ENCODE measurements at places on chromosomes 2 and 18.

DNA sequence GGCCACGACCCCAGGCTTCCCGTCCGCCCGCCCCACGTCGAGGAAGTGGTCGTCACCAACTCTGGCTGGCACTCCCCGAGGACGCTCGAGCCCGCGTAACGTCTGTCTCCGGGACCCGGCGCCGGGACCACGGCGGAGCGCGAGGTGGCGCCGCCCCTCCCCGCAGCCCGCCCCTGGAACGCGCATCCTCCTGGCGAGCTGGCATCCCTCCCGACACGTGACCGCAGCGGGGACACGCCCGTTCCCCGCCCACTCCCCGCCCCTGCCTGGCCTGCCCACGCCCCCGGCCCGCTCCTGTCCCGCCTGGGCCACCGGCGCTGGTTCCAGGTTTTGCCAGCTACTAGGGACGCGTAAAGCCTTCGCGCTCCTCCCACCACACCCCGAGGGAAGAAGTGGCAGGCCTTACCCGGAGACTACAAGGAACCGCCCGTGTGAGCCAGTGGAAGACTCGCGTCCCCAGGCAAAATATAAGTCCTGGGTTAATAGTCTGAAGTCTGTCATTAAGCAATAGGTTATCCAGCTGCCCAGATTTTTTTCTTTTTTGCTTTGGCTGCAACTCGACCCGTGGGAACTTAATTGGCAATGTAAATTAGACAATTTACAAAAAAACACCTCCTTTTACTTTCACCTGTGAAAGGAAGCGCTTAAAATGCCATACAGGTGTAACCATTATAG, at the start of gene OSBPL1A:
TSS of gene OSBPL1A (minus strand) at position 131 of the 675 bp plus-strand sequence. CDS start 20,291 bp downstream, outside the sequence.
- DNase-seq: peak; percentile 98

- DNase-seq: no peak
Measured at GRCh38 chr2:61055557-61055956, 10.1 kb upstream of the SANBR start.

GRCh38 chr2:109127556-109127955, 1.4 kb upstream of the SH3RF3 start:
- no peak for DNase-seq

DNA sequence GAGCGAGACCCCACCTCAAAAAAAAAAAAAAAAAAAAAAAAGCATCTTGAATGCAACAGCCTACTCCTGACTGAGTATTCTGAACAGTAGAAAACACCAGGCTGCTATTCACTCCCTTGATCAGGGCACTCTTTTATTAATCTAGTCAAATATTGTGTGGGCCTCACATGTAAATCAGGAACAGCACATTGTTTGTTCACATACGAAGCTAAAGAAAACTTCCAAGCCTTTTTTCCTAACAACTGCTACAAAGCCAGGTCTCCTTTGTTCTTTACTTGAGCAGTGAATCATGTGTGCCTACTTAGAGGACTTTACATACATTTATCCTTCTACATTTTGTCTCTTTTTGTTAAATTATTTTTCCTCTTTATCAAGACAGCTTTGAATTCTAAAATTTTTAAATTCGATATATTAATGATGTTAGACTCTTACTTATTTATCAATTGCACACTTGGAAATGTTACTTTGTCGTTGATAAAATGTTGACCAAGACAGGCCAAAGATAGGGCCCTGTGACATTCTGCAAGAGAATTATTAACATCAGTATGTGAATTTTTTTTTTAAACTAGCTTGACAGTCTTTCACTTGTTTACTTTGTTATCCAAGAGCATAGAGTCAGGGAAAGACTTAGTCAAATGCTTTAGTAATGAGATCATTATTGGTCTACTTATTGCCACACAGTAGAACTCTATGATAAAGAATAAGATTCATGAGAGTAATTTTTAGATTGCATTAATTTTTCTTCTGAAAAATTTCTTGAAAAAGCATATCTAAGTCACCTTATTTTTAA, 13.2 kb downstream of the SPATS2L start:
- DNase-seq: no peak

- no peak for DNase-seq
Measured at GRCh38 chr2:20674974-20675679, 8.2 kb downstream of the GDF7 start.

DNA sequence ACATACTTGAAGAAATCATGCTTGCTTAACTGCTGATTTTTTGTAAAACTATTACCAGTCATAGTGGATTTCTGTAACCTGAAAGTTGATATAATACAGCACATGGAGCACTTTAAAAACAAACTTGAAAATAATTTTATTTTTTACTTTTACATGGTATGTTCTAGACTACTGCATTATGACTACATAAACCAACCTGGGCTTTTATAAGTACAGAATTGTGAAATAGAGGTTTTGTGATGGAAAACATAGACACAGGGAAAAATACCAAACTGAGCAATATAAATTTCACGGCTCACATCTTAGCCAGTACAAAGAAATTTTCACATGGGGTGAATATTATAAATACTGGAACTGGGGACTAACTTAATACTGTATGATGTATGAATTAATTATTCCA, 59.3 kb upstream of the CTIF start:
- DNase-seq: no peak

DNA sequence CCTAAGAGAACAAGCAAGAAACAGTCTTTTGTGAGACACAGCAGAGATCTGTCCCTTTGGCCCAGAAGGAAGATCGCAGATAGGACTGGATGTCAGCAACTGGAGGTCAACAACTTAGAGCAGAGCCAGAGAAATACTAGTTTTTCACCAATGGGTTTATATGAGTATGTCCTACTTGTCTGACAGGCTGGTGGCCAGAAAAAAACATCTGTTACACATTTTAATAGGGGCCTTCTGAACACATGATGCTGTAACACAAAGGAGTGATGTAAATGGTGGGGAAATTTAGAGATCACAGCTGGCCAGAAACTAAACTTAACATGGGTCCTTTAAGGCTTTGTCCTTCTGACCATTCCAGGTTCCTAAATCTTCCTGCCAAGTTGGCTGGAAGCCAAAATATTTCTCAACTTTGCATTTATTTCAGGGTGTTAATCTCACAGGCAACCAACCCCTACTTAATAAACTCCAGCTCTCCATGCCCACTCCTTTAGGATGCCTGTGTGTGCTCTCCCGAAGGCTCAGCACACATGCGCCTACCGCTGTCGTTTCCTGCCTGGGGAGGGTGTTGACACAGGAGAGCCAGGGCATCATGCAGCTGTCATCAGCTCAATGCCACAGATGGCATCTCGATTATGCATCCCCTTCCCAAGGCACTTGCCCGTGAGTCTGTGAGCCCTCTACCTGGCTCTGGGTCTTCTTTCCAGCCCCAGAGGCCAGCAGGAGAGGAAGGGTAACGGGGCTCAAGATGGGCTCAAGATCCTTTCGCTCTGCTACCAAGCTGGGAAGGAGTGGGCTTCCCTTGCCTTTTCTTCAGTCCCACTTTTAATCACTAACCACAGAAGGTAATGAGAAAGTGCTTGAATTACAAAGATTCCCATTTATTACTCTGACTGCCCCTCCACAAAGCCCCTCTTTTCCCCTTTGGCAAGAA, 252.5 kb downstream of the ETAA1 start:
- no peak for DNase-seq

- no peak for DNase-seq
Measured at GRCh38 chr2:236665572-236666118, 96.0 kb downstream of the ACKR3 start.

DNA sequence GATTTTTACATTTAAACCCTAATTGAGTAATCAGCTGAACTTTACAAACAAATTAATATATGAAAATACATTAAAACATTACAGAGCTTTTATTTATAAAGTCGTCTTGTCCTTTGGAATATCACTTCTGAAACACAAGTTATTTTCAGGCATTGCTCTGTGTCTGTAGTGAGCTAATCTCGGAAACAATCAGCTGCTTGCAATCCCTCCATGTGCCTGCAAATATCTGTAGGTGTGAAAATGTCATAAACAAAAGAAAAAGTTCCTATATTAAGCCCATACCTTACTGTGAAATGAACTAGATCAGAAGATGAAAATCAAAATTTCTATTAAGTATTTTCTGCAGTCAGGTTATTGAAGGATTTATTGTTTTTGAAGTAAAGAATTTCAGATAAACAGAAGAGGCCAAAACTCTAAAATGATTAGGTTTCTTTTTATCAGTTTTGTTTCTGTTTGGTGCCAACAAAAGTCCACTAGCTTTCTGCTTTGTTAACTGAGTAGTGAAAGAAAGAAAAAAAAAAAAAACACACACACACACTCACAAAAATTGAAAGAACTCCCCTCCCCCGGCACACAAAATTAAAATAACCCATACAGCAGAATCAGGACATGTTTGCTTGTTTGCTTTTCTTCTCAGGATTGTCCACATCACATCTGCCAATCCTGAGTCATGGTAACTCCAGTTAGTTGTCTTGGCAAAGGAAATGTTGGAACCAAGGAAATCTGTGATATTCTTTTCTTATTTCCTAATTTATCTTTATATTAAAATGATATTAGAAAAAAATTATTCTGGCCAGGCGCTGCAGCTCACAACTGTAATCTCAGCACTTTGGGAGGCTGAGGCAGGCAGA, 627.0 kb upstream of the SLC39A10 start:
- DNase-seq: no peak

- DNase-seq: no peak
Measured at GRCh38 chr18:46310675-46311345, 206.6 kb downstream of the HAUS1 start.

GRCh38 chr2:98913916-98914712, 21.9 kb downstream of the CRACDL start:
- DNase-seq: no peak

- DNase-seq: no peak
Measured at GRCh38 chr2:199851883-199852282, 891 bp upstream of the FTCDNL1 start.

DNA sequence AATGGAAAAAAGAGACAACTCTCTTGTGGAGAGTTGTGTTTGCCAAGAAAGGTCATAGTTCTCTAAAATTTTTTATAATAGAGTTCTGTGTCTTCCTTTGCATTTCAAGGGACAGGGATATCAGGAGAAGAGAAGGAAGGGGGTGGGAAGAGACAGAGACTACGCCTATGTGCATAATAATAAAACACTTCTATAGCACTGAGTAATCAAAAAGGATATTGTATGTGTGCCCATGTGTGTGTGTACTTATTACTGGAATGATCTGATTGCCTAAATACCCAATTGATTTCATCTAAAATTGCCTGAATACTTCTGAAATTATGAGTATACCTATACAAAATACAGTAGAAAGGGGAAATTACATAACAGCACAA, 803.7 kb upstream of the ACVR2A start:
- no peak for DNase-seq

- no peak for DNase-seq
Measured at GRCh38 chr2:56099963-56100362, 83.8 kb upstream of the CCDC85A start.

DNA sequence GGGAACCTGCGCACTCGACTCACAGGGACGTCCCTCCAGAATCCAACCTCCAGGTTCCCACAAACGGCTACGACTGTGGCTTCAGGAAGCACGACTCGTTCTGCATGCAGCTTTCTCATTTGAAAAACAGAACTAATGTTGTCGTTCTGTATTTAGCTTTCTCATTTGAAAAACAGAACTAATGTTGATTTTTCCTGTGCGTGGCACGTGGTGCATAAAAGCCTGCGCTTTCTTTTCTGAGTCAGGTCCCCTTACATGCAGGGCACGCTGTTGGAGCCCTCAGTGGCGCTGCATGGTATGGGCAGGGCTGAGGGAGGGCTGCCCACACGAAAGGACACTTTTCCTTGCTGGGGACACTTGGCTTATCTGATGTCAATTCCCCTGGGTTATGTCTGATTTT, 124.3 kb downstream of the TMEM18 start:
- DNase-seq: no peak

DNA sequence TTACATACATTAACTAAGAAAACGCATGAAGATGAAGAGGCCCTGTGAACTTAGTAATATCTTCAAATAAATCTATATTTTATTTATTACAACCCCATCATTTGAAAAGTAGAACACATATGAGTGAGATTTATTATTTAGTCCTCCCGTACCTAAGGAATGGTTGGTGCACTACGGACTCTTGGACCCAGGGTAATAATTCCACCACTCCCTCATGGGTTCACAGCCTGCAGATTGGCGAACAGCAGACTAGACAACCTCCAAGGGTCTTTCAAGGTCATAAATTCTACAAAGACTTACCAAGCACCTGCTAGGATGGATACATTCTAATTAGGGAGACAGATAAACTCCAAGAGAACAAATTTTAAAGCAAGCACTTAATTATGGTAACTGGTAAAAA, 51.6 kb downstream of the GALNT14 start:
- no peak for DNase-seq

GRCh38 chr2:832635-833034, 118.0 kb upstream of the SNTG2 start:
- DNase-seq: no peak

DNA sequence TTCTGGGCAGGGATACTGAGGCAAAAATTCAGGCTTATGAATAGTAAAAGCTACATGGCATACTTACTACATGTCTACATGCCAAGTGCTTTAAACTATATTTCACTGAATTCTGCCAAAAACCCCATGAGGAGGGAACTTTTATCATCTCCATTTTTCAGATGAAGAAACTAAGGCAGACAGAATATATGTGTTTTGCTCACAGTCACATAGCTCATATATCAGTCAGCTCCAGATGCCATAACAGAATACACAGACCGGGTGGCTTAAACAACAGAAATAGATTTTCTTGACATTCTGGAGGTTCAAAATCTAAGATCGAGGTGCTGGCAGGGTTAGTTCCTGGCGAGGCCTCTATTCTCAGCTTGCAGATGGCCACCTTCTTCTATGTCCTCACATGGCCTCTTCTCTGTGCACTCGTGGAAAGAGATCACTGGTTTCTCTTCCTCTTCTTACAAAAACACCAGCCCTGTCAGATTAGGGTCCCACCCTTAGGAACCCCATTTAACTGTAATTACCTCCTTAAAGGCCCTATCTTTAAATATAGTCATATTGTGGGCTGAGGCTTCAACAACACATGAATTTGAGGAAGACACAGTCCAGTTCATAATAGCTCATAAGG, 27.1 kb upstream of the CREB1 start:
- no peak for DNase-seq

DNA sequence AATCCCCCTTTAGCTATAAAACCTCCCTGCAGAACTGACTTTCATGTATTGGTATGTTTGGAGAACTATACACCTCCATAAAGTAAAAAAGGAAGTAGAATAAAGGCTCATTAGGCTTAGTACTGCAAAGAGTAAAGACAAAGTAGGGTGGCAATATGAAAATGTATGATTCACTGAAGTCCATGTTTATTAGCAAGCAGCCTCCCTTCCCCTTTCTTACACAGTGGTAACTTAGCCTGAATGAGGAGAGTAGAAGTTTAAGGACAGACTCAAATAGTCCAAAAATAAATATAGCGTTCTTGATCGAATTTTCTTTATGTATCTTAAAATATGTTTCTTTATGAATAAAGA, 1.5 kb downstream of the ZNF804A start:
- DNase-seq: peak; percentile 23

DNA sequence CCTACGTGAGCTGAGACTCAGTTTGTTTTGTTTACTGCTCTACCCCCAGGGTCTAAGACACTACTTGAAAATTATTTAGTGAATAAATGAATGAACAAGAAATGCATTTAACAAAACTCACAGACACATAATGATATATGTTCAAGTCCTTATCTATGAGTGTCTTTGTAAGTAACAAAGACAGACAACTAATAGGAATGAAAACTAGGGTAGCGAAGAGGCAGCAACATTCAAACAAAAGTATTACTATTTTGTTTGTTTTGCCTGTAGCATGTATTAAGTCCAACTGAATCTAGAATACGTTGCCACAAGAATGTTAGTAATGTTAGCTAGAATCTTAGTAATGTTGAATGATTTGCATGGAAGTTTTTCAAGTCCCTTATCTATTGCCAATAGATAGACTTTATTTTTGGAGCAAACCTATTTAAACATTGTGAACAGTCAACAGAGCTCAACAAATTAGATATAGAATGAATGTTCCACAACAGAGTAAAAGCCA, 144.8 kb upstream of the VWC2L start:
- DNase-seq: no peak

GRCh38 chr2:30631051-30631671, 176.1 kb downstream of the CAPN13 start:
- peak; percentile 63 for DNase-seq
